ENCODE measurements at places on chromosomes 12 and 14. TPM values are rescaled to one million over a fixed set of nuclear protein-coding genes. Genes with fewer than 3 reads are reported as not detected.

HNRNPC gene
- polyA plus RNA-seq: 1,176 TPM

PROX2 gene
- polyA plus RNA-seq: not detected

HSPA2 gene
- 0.25 TPM for polyA plus RNA-seq

CRADD gene
- 39.0 TPM for polyA plus RNA-seq

CCDC177 gene
- polyA plus RNA-seq: 3.2 TPM

Data from neural cell (in vitro differentiated cells).